ENCODE measurements at places on chromosomes 7 and 10.

GRCh38 chr10:70918851-70919530 lies 30.6 kb upstream of the PCBD1 start:
- DNase-seq, result no peak

- no peak for DNase-seq
Observed at GRCh38 chr7:116464375-116464774, 35.2 kb upstream of the CAV2 start.

- no peak for DNase-seq
Observed at GRCh38 chr7:67453580-67454380, 457.1 kb downstream of the TYW1 start.

GRCh38 chr7:20998309-20998708 lies 211.6 kb upstream of the SP8 start:
- peak; percentile 41 for DNase-seq

DNA sequence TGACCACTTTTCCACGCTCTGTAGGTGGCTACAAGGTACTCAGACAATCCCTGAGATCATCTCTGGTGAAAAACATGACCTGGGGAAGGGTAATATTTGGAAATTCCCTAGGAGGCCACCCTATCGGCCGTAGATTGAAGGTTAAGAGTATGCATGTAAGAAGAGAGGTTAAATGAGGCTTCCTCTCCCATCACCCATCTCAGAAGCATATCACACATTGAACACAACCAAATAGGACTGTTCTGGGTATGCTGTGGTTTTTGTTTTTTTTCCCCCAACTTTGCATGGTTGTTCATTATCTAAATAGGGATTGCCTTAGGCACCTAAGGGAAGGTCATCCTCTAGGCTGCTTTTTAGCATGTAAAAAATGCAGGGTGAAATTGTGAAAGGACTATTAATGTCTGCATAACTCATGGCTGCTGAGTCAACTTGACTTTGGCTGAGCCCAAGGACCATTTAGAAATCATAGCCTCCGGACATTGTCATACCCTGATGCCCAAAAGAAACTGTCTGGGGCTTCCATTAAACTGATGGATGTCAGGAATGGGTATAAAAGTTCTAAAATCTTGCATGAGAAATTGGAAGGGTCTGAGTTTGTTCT lies 24.7 kb upstream of the ST8SIA6 start:
- no peak for DNase-seq

GRCh38 chr7:65475734-65476319 lies 102.2 kb downstream of the ZNF92 start:
- DNase-seq, result no peak

GRCh38 chr10:60513281-60513680 lies 123.6 kb upstream of the ANK3 start:
- DNase-seq, result no peak

- DNase-seq, result no peak
Observed at GRCh38 chr7:78284945-78285344, 486.4 kb downstream of the PHTF2 start.

GRCh38 chr10:114100848-114101741 lies 57.4 kb downstream of the ADRB1 start:
- peak; percentile 46 for DNase-seq

- DNase-seq, result no peak
Observed at GRCh38 chr7:81187753-81188152, 268.9 kb upstream of the SEMA3C start.

- DNase-seq, result no peak
Observed at GRCh38 chr10:48504141-48504885, 100.6 kb downstream of the ARHGAP22 start.

DNA sequence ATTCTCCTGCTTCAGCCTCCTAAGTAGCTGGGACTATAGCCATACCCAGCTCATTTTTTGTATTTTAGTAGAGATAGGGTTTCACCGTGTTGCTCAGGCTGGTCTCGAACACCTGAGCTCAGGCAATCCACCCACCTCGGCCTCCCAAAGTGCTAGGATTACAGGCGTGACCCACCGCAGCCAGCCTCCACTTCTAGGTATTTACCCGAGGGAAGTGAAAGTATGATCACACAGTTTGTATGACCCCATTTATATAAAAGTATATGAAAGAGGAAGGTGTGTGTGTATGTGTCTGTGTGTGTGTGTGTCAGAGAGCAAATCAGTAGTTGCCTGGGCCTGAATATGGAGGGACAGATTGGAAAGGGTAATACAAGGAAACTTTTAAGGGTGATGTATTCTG lies 2.0 kb upstream of the PURB start:
- DNase-seq, result no peak

GRCh38 chr10:25076506-25077177 lies 60.2 kb downstream of the THNSL1 start:
- no peak for DNase-seq

DNA sequence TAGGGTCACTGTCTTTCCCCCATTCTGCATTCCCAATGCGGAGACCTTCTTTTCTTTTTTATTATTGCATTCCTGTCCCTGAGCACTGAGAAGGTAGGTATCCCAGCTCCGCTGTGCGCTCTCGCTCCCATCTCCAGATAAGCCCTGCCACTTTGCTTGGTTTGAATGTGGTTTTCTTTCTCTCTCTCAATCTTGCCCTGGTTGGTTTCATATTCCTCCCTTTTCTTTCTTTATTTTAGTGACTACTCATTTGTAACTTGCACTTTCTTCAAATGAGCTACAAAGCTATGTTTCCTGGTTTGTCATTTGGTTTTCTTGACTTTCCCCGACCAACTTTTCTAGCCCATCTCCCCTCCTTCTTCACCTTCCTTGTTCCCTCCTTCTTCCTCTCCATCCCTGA lies 29.0 kb upstream of the HSPB1 start:
- DNase-seq, result no peak

GRCh38 chr10:92091965-92092364 lies 168.4 kb downstream of the BTAF1 start:
- no peak for DNase-seq

GRCh38 chr10:46268076-46268881 lies 18.5 kb upstream of the ANTXRL start:
- DNase-seq, result no peak

DNA sequence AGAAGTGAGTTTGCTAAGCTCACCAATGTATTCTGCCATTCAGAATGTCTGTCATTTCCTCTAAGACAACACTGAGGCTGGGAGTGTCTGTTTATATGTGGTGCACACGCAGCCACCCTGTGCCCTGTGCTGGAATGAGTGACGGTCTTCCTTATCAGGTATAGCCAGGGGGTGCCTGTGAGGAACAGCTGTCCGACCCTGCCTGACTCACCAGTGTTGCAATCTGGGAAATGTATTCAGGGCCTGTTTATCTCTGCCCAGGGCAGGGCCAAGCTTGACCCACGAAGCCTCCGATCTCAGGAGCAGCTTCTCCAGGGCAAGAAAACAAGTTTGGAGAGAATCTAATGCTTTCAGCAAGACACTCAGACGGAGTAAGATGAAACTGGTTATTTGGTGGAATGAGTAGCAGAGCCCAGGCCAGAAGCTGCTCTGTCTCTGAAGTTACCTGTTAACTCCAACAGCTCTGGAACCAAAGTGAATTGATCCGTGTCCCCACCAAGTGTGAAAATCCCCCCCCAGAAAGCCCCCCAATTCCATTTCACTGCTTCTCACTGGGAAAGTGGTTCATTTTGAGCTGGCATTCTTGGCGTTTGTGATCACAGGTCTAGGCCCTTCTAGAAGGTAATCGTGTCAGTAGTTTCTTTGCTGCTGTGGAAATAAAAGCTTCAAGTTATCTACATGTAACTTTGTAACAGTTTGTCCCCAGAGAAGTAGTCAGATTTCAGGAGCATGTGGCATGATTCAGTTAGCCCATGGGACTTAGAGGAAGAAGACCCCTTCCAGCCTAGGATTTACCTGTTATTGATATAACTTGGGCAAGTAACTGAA lies 6.1 kb upstream of the UBE2H start:
- peak; percentile 42 for DNase-seq

DNA sequence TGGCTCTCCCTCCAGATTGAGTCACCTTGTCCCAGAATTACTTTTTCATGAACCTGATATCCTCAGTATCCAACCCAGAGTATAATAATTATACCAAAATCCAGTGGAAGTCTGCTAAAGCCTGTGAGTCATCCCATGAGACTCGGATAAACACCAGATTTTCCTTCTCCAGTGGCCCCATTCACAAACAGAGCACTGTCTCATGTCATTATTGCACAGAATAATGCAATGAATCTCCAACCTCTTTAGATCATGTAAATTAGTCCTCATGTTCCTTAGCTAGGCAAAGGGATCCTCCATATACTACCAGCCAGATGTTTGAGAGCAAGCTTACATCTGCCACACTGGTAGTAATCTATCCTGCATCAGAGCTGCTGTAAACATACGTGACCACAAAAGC lies 89.0 kb downstream of the AMPH start:
- no peak for DNase-seq

All from ACHN (cell line).